ENCODE measurements at places on chromosomes 2 and 18.

GRCh38 chr18:63831080-63831788, 56.0 kb downstream of the SERPINB7 start:
- no peak for DNase-seq

- no peak for DNase-seq
Measured at GRCh38 chr2:141200191-141200590, 930.6 kb downstream of the LRP1B start.

DNA sequence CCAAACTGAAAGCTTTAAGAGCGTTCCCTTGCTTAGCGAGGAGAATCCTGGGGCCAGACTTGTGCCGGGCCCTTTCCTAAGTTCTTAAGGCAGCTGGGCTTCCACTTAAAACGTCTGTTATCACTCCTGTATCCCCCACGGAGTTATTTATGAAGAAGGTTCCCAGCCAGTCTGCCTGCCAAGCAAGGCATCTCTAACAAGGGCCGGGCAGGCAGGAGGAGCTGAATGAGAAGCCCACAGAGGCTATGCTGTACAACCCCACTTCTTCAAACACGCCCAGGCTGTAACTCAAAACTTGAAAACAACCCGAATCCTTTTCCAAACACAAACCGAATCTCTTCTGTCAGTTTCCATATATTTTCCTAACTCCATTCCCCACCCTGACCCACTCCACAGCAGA, 39.0 kb upstream of the ZFP36L2 start:
- DNase-seq = no peak

GRCh38 chr2:102606353-102606752, 13.0 kb upstream of the SLC9A2 start:
- DNase-seq = no peak

DNA sequence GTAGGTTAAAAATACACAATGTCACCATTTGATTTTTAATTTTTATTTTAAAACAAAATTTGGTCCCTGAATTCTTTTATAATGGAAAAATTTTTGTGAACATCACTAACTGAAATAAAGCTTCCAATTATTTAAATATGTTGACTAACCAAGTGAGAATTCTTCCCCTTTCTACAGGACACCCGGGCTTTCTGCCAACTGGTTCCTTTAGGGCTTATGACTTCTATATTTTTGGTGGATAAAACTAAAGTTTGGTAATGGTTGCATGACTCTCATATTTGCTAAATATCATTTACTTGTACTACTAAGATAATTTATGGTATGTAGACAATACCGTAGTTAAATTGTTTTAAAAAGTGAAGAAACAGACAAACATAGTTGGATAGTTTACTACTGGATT, 291.0 kb upstream of the DOK6 start:
- DNase-seq = no peak
